ENCODE measurements at places on chromosomes 12 and 14.

- no peak for DNase-seq
These were observed 25.2 kb upstream of the KRT78 start for GRCh38 chr12:52873832-52874572.

DNA sequence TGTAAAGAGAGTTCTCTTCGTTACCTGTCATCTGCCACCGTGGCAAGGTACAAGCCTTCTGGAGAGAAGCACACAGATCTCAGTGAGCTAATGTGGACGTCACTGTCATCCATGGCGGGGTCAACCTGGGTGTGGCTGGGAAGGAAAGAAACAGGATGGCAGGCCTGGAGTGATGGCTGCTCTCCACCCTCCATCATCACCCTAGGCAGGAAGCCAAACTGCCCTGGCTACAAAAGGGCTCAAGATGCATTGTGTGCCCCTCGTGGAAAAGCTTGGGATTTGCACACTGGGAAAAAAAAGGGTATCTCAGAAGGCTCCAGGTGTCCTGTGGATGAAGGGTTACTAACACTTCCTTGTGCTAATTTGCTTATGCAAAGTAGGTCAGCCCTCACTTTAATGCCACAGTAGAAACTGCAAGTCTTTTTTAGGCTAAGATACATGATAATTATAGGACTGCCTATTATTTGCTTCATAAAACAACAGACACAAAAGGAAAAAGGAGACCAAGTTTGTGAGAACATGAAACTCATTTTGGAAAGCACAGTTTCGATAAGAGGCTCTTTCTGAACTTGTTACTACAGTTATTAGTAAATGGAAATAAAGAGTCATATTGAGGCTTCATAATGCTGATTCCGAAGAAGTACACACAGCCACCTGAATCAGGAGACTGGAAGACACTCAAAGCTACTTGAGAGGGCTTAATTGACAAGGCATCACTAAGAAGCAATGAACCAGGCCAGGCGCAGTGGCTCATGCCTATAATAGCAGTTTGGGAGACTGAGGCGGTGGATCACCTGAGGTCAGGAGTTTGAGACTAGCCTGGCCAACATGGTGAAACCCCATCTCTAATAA, 18.9 kb downstream of the RFC5 start:
- DNase-seq, result no peak

GRCh38 chr14:53430870-53431269, 277.7 kb upstream of the DDHD1 start:
- DNase-seq, result no peak

DNA sequence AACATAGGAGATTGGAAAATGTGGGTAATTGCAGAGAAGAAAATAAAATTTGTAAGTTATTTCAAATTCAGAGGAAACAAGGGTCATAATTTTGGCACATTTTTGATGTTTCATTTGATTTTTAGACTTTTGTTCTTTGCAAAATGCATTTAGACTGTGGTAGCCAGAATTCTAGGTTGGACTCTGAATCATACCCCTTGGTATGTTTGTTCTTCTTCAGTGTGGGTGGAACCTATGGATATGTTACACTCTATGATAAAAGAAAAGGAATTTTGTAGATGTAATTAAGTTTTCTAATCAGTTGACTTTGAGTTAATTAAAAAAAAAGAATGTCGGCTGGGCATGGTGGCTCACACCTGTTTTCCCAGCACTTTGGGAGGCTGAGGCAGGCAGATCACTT, 827.0 kb downstream of the AACS start:
- DNase-seq, result no peak

DNA sequence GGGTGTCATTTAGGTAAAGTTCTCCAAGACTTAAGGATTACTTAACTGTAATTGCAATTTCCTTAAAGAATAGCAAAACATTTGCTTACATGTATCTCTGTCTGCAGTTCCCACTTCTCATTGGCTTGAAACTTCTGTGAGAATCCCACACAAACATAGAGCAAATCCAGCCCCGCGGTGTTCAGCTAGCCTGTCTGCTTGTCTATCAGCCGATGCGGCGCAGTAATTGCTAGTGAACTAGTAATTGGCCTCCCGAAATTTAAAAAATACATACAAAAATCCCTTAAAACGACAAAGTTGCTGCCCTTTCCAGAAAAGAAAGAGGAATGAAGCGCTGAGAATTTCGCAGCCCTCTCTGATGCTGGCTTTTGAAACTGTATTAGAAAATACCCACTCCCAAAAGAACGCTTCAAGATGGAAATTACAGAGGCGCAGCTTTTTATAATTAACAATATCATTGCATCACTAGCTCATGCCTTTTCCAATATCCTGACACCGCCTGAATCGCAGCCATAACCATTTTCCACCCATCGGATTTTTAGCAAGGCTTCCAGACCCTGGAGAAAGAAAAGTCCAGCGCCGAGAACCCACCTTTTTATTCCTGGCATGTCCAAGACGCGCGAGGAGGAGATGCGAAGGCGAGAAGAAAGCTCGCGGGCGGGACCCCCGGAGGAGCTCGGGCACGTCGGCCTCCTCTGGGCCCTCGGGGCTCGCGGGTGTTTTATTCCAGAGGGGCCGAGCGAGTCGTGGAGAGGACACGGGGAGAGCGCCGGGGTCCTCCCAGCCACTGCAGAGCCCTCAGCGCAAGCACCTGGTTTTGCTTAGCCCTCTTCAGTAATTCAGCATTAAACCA, 646 bp downstream of the FBLN5 start:
- no peak for DNase-seq

DNA sequence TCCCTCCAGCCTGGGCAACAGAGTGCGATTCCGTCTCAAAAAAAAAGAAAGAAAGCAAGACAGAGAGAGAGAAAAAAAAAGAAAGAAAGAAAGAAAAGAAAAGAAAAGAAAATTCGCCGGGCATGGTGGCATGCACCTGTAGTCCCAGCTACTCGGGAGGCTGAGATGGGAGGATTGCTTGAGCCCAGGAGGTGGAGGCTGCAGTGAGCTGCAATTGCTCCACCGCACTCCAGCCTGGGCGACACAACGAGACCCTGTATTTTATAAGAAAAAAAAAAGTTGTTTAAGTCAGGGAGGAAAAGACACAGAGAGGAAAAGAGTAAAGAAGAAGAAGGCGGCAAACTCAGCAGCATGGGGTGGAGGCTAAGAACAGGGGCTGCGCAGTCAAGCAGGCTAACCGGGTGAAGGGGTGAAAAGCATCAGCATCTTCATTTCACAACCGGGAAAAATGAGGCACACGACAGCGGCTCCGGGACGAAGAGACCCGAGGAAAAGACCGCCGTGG, 557 bp upstream of the FICD start:
- DNase-seq, result no peak

GRCh38 chr14:39267608-39268005, 33.9 kb downstream of the MIA2 start:
- no peak for DNase-seq

DNA sequence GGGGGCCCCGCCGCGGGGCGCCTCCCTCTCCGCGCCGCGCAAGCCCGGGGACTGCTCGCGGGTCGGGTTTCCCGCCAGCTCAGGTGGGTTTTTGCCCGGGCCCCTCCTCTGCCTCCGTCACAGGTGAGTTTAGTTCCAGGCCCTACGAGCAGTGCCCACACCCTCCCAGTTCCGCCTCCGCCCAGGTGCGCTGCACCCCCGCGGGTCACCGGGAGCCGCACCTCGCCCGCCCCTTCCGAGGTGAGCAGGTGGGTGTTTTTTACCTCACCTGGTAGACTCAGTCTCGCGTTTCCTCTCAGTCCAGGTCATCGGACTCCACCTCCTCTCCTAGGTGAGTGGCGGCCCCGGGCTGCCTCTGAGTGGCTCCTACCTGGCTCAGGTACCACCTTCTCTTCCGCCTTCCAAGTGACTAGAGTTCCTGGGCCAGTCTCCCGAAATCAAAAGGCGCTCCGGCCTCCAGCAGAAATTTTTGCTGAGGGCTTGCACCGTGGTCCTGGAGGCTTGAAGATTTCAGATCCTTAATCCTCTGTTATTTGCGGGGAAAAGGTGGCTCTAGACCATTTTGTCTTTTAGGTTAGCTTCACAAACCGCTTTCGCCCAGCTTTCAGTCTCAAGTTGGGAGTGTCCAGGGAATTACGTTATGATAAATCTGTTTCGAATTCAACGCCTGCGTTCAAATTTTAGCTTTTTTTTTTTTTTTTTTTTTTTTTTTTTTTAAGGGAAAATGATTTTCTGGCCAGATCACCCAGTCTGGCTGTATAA, at the start of gene TMEM30B:
Gene TMEM30B, minus strand, starts transcription at position 153 of the 762 bp plus-strand sequence. CDS start 191 bp downstream, outside the sequence.
- DNase-seq, result peak; percentile 13

DNA sequence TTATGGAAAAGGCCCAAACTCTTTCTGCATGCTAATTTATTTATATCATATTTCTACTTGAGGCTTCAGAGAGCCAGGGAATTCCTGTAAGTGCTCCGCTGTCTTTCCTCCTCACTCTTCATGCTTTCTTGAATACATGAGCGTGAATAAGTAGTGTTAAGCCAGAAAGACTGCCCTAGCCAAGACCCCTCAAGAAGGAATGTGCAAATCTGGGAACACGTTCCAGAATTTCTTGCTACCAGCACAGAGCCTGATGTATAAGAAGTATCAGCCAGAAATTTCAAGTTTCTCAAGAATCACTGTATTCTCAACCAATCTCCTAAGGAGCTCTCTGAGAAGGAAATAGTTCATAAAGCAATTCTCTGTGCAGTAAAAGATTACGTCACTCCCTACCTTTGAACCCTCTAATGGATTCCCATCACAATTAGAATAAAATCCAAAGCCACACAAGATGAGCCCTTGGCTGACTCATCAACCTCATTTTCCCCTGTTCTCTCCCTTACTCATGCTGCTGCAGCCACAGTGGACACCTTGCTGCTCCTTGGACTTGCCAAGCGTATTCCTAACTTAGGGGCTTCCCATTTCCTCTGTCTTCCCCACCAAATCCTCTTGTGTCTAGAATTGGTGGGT, 6.9 kb upstream of the TSPAN8 start:
- no peak for DNase-seq

DNA sequence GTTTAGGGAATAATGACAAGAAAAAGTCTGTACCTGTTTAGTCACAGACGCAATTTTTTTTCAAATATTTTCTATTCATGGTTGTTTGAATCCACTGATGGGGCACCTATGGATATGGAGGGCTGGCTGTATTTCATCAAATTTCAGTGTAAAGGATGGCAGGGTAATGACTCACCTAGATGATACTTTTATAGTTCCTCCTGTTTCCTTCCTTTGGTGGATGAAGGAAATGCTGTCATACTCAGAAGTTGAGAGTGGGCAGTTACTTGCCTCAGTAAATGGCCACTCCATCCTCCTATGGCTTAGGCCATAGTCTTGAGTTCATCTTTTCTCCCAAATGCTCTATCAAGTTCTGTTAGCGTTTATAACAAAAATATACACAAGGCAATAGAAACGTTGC, 18.9 kb upstream of the C12orf71 start:
- DNase-seq, result no peak
